Keratinocyte (primary cell): ENCODE measurements at places on chromosomes 12 and 14.

- no peak for DNase-seq
Observed at GRCh38 chr14:99186956-99187690, 84.9 kb downstream of the BCL11B start.

- no peak for DNase-seq
Observed at GRCh38 chr12:49292729-49293055, 2.3 kb upstream of the PRPH start.

GRCh38 chr12:104805186-104805585 lies 152.9 kb downstream of the SLC41A2 start:
- no peak for DNase-seq

DNA sequence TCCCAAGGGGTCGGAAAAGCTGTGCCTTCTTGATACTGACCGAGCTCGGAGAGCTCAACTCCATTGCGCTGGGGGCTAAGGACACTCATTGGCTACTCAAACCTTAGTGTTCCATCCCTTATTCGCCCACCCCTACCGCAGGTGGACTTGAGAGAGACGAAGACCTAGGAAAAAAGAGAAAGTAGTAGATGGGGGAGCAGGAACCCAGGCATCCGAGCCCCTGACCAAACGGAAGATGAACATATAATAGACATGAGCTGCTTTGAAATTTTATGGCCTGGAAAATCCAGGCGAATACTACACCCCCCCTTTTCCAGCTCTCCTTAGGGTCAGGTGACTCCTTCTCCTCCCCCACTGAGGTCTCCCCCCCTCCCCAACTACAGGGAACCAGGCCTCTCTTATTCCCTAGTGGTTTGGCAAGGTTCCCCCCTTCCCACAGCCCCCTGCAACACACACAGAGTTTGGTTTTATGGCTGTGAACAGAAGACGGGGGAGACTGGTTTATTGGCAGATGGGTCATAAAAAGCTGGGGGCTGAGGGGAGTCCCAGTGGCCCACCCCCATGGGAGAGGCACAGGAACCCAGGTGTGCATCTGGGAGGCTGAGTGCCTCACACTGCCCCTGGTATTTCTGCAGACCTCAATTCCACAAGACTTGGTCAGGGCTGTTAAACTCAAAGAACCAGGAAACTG lies 1.6 kb downstream of the GDF11 start:
- no peak for DNase-seq

DNA sequence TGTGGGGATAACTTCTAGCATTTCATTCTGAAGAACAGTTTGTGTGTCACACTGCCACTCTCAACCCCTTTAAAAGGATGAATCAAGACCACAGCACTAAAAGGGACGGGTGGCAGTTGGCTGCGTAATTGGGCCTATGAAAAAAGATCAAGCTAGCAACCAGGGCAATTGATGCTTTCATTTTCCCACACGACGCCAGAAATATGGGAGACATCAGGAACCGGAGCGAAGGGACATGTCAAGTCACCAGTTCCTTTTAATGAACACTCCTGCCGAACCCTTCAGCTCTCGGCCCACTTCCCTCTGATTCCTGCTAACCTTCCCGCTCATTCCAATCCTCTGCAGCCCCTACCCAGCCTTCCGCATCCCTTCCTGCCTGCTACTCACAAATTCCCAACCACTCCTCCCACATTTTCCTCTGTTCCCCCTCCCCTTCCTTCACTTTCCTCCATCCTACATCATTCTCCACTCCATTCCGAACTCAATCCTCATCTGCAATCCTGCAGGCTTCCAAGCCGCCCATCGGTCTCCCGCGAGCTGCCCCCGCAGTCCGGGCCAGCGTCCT lies 753 bp downstream of the CSRNP2 start:
- DNase-seq, result no peak
